ENCODE measurements at places on chromosomes 6 and 20. TPM values are rescaled to one million over a fixed set of nuclear protein-coding genes. Genes with fewer than 3 reads are reported as not detected.

Gene ANKRD66
- total RNA-seq = not detected

Gene RAET1L
- total RNA-seq = 0.58 TPM

Gene SMLR1
- not detected for total RNA-seq

Gene RIPPLY2
- total RNA-seq = 0.41 TPM

Gene TTK
- total RNA-seq = 22.8 TPM

Gene IRF4
- total RNA-seq = 0.32 TPM

Gene GNMT
- total RNA-seq = 0.09 TPM

Gene PDYN
- total RNA-seq = not detected

Gene IP6K3
- total RNA-seq = 0.15 TPM

Gene MEP1A
- not detected for total RNA-seq

Gene DEFB124
- not detected for total RNA-seq

Gene PI16
- total RNA-seq = not detected

Gene SIRPD
- total RNA-seq = not detected

Gene GINS1
- total RNA-seq = 31.2 TPM

Gene PACRG
- not detected for total RNA-seq

Gene IL17F
- total RNA-seq = not detected

Gene PI3
- total RNA-seq = 2.3 TPM

Gene SYS1
- total RNA-seq = 35.6 TPM

Gene CST11
- total RNA-seq = not detected

Gene VWA7
- total RNA-seq = 2.0 TPM

Gene SH3BGRL2
- 0.25 TPM for total RNA-seq

Gene UBD
- total RNA-seq = 0.93 TPM

Gene TMEM200A
- total RNA-seq = 0.08 TPM

Data from A549 treated with DMSO at 1 μM for 4 hours (cell line).